ENCODE measurements at places on chromosomes 12 and 14.

DNA sequence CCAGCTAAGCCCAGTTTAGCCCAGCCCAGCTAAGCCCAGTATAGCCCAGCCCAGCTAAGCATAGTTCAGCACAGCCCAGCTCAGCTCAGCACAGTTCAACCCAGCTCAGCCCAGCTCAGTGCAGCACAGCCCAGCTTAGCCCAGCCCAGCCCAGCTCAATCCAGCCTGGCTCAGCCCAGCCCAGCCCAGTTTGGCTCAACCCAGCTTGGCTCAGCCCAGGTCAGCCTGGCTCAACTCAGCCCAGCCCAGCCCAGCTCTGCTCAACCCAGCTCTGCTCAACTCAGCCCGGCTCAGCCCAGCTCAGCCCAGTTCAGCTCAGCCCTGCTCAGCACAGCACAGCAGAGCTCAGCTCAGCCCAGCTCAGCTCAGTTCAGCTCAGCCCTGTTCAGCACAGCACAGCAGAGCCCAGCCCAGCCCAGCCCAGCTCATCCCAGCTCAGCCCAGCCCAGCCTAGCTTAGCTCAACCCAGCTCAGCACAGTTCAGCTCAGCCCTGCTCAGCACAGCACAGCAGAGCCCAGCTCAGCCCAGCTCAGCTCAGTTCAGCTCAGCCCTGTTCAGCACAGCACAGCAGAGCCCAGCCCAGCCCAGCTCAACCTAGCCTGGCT is 330.9 kb downstream of the TMEM121 start:
- peak; percentile 56 for DNase-seq

- DNase-seq = no peak
These were observed 57.2 kb downstream of the SYNE2 start for GRCh38 chr14:63909984-63910383.

- DNase-seq = no peak
These were observed 42.5 kb downstream of the VDR start for GRCh38 chr12:47862167-47862750.

GRCh38 chr14:73710737-73711136 is 3.4 kb downstream of the PNMA1 start:
- DNase-seq = no peak

- no peak for DNase-seq
These were observed 49.2 kb upstream of the BCAT1 start for GRCh38 chr12:24997970-24998582.

DNA sequence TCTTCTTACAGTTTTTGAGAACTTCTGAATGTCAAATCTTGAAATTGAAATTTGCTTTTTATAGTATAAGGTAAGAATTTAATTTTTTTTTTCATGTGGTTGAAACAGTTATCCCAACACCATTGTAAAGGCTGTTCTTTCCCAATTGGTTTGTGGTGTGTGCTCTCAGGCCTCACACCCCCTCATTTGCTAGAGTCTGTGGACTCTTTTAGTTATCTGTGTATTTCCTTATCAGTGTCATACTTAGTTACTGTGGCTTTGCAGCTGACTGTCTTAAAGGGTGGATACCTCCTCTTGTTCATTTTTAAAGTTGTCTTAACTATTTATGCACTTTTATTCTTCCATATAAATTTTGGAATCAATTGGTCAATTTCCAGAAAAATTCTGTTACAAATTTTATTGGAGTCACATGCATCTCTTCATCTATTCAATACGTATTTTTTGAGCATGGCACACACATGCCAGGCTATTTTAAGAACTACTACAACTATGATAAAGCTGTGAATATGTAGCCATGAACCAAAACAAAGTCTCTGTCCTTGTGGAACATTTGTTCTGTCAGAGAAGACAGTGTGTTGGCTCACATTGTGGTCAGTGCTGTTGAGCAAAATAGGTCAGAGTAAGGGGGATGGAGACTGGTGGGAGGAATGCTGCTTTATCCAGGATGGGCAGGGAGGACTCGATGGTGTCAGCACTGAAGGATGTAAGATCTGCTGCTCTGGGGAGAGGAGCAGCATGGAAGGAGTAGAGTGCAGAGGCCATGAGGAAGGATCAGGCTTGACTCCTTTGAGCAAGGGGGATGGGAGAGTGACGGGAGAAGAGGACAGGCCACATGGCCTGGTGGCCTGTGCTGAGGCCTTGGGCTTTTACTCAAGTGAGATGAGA is 24.1 kb downstream of the FGF23 start:
- DNase-seq = no peak

DNA sequence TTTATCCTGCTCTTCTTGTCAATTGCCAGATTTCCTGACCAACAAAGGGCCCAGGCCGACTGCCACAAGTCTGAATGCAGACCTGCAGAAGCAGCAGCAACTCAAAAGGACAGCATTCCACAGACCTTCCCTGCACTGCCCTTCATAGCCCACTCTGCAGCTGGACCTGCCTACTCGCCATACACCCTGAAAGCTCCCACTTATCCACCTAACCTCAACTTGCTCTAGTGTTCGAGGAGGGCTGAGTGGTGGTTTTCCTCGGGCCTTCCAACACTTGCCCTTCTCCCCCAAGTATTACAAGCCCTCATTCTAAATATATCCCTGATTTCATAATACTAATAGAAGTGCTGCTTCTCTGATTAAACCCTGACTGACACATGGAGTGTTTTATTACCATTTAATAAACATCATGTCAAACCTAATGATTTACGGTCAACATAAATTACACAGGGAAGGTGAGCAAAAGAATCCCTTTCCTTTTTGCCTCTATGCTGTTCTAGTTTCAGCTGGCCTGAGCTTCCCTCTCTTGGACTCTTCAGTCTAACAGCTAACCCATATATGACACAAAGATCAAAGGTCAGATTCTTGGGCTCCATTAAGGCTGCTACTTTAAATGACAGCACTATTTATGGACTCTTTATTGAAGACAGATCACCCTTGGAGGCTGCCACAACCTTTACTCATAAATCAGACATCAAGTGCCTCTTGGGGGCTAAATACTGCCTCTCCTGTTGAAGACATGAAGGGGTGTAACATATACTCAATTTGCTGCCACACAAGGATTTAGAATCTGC is 1546.9 kb upstream of the TMEM132C start:
- DNase-seq = no peak

DNA sequence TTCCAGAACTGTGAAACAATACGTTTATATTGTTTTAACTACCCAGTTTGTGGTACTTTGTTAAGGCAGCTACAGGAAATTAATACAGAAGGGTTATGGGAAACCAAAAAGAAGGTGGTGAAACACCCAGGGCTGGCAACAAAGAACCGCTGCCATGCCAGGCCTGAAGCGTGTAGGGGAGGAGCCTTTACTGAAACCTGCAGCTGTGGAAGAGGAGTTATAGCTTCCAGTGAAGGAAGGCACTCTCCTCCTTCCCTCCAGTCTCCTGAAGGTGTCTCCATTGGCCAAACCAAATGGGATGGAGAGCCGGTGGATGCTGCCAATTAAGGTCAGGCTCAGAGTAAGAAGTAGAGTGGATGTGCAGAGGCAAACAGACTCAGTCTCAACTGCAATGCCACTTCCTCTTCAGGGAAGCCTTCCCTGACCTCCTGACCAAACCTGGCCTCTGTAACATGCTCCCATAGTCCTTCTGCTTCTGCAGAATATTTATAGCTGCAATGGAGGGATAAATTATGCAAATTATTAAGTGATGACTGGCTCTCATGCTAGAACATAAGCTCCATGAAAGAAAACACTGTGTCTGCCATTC is 168.3 kb downstream of the DAD1 start:
- no peak for DNase-seq

GRCh38 chr12:104377514-104377812 is 73.9 kb downstream of the EID3 start:
- DNase-seq = no peak

- DNase-seq = no peak
These were observed 234.9 kb downstream of the KTN1 start for GRCh38 chr14:55814873-55815272.

DNA sequence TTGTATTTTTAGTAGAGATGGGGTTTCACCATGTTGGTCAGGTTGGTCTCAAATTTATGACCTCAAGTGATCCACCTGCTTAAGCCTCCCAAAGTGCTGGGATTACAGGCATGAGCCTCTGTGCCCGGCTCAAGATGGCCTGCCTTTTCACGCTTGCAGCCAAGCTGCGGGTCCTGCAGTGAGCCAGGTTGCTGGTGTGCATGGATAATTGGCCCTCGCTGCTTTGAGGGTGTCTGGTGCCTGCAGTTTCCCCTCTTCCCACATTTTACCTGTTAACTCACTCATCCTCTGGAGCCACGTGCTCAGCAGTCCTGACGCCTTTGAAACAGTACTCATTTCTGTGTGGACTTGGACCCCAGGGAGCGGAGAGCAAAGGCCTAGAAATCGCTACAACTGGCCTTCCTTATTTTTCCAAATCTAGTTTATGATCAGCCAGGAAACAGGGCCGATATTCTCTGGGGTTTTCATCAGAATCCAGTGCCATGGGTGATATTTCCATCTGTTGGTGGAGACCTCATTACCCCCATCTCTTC is 42.2 kb downstream of the TPCN1 start:
- DNase-seq = no peak

DNA sequence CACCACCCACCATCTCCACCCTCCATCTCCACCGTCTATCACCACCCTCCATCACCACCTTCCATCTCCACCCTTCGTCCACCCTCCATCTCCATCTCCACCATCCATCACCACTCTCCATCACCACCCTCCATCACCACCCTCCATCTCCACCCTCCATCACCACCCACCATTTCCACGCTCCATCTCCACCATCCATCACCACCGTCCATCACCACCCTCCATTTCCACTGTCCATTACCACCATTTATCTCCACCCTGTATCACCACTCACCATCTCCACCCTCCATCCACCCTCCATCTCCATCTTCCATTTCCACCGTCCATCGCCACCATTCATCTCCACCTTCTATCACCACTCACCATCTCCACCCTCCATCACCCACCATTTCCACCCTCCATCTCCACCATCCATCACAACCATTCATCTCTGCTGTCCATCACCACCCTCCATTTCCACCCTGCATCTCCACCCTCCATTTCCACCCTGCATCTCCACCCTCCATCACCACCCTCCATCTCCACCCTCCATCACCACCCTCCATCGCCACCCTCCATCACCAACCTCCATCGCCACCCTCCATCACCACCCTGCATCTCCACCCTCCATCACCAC is 6.1 kb upstream of the CEP170B start:
- DNase-seq = no peak

- DNase-seq = peak; percentile 93
These were observed 93.3 kb downstream of the NINJ2 start for GRCh38 chr12:569803-570434.

DNA sequence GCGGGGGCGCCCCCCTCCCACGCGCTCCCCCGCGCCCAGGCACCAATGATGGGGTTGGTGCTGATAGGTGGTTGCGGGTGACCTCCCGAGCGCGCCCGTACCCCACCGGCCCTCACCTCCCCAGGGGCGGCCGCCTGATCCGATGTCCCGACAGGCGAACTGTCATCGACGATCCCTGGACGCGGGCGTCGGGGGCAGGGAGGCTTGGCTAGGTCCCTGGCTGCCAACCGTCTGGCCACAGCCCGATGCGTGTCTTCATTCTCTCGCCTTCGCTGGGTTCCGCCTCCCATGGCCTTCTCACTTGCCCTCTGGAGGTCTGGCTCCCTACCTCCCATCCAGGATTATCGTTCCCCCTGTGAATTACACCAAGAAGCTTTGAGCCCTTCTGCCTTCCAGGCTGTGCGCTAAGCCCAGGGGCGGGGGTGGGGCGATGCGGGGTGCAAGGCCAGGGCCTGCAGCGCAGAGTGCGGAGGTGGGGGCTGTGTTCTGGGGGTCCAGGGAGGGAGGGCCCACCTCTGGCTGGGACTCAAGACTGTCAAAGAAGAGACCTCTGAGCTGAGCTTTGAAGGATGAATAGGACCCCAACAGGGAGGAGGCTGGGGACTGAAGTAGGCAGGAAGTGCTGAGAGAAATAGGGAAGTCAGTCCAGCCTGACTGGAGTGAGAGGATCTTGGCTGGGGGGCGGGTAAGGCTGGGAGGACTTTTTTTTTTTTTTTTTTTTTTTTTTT is 7.7 kb upstream of the RACGAP1 start:
- peak; percentile 74 for DNase-seq

GRCh38 chr14:86129426-86129825 is 599.5 kb downstream of the FLRT2 start:
- no peak for DNase-seq

- no peak for DNase-seq
These were observed 157.6 kb upstream of the TMTC2 start for GRCh38 chr12:82529101-82529500.

GRCh38 chr14:49908433-49908782 is 15.5 kb downstream of the ARF6 start:
- no peak for DNase-seq

DNA sequence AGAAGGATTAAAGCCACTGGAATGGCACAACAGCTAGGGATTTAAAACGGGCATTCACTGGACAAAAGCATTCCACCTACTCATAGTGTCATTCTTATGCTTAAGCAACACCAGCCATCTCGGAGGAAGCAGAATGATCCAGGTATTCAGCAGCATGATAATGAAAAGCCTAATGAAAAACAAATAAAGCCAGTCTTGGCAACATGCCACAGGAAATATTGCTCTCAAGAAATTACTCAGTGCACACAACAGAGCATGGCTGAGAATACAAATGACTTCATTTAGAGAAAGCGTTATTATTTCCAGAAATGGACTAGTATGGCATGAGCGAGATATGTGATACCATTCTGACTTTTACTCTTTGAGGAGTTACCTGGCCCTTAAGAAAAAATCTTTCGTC is 442.2 kb downstream of the APAF1 start:
- DNase-seq = no peak

DNA sequence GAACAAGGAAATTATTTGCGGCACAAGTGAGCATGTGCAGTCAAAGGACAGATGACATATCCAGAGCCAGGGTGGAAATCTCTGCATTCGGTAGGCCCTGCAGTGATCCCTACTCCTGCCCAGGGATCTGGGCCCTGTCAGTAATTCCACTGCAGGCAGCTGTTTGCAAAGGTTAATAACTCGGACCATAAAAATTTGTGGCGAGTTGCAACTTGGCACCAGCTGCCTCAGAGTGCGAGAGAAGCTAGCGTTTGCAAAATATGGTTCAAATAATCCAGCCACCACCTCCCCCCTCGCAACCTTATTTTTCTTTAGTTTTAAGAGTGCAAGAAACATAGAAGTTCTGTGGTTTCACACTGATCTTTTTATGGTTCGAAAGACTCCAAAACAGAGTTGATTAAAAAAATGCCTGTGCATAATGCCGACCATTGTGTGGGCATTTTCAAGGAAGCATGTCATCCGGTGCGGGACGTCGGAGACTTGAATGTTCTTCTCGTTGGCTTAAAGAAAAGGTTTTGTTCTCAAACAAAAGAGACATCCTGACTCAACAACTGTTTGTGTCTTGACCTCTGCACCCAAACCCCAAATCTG is 224.5 kb downstream of the BCL11B start:
- DNase-seq = no peak

- no peak for DNase-seq
These were observed 347.3 kb downstream of the GLT1D1 start for GRCh38 chr12:129200576-129200975.

GRCh38 chr14:64235652-64236640 is 58.2 kb downstream of the ESR2 start:
- no peak for DNase-seq

DNA sequence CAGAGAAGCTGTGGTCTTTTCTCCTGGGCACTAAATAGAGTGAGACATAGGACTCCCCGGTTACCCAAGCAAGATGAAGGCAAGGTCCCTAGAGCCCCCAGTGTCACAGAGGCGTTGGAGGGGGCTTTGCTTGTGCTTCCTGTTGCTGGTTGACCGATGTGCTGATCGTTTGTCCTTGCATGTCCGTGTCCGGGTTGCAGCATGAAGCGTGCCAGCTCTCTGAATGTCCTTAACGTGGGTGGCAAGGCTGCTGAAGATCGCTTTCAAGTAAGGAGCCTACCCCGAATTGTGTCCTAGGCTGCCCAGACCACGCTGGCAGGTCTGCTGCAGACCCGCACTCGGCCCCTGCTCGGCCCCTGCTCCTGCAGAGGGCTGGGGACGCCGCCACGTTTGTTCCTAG is 23.1 kb downstream of the XRCC3 start:
- DNase-seq = peak; percentile 55
